ENCODE measurements at places on chromosomes 6 and 20.

- no peak for DNase-seq
Measured at GRCh38 chr6:56552187-56553130, 90.2 kb downstream of the DST start.

DNA sequence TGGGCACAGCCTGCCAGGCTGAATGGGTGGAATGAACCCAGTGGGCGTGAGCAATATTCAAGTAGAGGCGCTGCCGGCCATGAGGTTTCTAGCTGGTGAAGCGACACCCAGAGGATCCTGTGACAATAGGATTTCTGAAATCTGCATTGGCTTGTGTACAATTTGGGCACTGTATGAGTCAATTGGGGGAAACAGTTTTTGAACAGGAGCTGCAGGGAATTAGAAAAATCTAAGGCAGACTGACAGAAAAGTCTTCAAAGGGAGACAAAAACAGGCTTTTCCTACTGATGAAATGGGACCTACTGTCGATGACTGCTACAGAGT is 148.8 kb upstream of the PROKR2 start:
- DNase-seq = no peak

GRCh38 chr6:44388135-44388487 is 605 bp downstream of the CDC5L start:
- no peak for DNase-seq

DNA sequence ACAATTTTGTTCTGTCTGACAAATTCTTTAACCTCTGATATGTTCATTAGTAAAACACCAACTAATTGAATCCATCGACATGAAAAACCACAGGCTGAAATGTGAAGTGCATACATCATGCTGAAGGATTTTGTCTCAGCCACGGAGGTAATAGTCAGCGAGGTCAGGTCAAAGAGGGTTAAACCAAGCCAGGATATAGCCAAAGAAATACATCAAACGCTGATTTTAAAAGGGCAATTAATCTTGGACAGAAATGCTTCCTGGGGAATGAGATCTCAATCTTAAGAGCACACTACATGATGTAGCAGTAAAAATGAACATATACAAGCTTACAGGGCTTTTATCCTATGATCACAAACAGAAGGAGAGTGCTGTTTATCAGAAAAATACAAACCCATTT is 106.7 kb downstream of the PRDM1 start:
- DNase-seq = no peak

DNA sequence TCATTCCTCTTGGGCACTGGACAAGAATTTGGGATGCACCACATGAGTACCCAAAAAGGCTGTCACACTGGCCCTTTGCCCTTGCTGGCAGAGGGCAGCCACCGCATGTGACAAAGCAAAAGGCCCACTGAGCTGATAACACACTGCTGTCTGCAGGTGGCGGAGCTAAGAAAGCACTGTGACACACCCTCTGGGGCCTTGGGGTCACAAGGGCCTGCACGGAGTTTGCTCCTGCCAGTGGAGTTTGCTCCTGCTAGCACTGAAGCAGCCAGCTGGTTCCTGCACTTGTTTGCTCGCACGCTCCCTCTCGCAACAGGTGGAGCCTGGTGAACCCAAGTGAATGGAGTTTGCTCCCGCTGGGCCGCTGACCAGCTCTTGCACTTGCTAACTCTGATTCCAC is 132.6 kb downstream of the LCA5 start:
- DNase-seq = no peak

- no peak for DNase-seq
Measured at GRCh38 chr6:120348926-120349325, 985.4 kb downstream of the TBC1D32 start.

GRCh38 chr20:23856736-23857135 is 22.8 kb downstream of the CST5 start:
- DNase-seq = no peak

GRCh38 chr20:460180-460579 is 2.2 kb downstream of the TBC1D20 start:
- DNase-seq = no peak

DNA sequence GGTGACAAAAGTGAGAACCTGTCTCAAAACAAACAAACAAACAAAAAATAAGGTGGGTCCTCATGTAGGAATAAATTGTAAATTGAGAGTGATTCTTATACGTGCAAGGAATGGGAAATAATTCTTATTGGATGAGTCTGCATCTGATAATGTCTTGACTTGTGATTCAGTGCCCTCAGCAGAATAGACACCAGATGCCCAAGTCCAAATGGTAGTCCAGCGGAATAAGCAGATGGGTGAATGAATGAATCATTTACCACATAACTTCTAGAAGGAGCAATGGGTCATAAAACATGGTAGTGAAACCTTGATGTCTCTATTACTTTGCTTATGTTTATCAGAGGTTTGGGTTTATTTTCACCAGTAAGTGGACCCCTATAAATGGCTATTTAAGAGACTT is 747.7 kb downstream of the PHF3 start:
- DNase-seq = no peak
